Right lobe of liver (tissue), 6 donors: ENCODE measurements at places on chromosomes 6 and 20.

- H3K4me3 ChIP-seq: no peak overlapping the region
- H3K27me3 ChIP-seq: no peaks in the 10 kb centered on the region
- no peak overlapping the region for H3K27ac ChIP-seq
- DNase-seq: no peak
Measured at GRCh38 chr6:165458134-165458533, 148.7 kb upstream of the C6orf118 start.

DNA sequence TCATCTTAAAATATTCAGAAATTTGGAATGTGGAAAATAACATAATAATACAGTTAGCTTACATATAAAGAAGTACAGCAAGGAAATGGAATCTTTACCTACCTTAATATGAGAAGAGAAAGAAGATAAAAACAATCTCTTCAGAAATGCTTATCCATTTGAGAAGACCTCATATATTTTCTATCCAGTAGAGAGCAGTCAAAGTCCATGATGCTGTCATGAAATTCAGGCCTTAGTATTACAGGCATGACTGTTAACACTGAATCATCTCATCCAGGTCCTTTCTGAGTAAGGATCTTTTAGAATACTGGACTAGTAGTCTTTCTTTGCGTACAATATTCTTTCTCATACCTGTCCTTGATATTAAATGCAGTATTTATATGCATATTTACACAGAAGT lies 713.4 kb downstream of the CD109 start:
- H3K36me3 ChIP-seq: no peaks in the 10 kb centered on the region
- H3K27ac ChIP-seq: no peak overlapping the region
- no peaks in the 10 kb centered on the region for H3K27me3 ChIP-seq
- H3K4me1 ChIP-seq: no peaks in the 10 kb centered on the region

GRCh38 chr6:72977114-72977513 lies 248.2 kb downstream of the KHDC1L start:
- H3K27me3 ChIP-seq: no peaks in the 10 kb centered on the region
- H3K27ac ChIP-seq: no peak overlapping the region
- no peaks in the 10 kb centered on the region for H3K36me3 ChIP-seq

DNA sequence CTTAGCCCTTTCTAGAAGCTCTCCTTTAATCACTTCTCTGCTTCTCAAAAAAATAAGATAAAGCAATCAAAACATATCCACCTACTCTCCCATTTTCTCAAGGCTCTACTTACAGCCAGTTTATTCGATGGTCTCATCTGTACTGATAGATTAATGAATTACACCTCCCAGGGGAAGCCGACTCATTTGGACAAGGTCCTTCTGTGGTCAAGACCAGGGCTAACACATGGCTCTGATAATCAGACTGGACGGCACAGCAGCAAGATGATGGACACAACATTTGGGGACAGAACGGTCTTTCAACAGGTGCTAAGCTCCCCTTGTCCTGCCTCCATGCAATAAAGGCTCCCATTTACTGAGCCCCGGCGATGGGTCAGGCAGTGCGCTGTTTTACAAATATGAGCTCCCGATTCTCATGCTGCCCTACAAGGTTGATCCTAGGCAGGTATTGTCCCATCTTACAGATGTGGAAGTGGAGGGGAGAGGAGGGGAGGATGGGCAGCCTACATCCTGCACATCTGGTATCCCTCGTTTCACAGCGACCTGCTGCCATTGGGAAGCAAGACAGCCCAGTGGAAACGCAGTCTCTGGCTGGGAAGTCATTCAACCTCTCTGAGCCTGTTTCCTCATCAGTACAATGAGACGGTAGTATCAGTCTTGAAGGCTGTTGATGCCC lies 15.7 kb downstream of the CPNE5 start:
- no peak overlapping the region for H3K4me3 ChIP-seq
- H3K27ac ChIP-seq: no peak overlapping the region
- H3K36me3 ChIP-seq: no peaks in the 10 kb centered on the region
- H3K4me1 ChIP-seq: no peaks in the 10 kb centered on the region
- DNase-seq: no peak

DNA sequence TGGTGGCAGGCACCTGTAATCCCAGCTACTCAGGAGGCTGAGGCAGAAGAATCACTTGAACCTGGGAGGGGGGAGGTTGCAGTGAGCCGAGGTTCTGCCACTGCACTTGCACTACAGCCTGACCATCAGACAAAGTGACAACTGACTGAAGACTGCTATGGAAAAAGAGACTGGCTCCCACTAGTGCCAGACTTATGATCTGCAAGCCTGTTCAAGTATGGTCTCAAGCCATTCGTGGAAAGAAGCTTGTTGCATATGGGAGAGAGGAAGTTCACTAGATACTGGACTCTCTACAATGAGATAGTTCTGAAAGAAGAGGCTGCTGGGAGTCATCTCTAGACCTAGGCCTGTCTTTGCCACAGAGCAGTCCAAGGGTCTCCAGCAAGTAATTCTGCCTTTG lies 26.7 kb downstream of the MDN1 start:
- no peak overlapping the region for H3K27ac ChIP-seq
- DNase-seq: no peak
- H3K4me3 ChIP-seq: no peak overlapping the region
- H3K27me3 ChIP-seq: no peaks in the 10 kb centered on the region
- no peaks in the 10 kb centered on the region for H3K4me1 ChIP-seq
- peaks cover 12% of the 10 kb centered on the region for H3K36me3 ChIP-seq

GRCh38 chr6:73513496-73513854 lies 7.4 kb downstream of the EEF1A1 start:
- no peak overlapping the region for H3K4me3 ChIP-seq
- H3K36me3 ChIP-seq: peaks cover 32% of the 10 kb centered on the region
- no peak overlapping the region for H3K27ac ChIP-seq
- no peaks in the 10 kb centered on the region for H3K4me1 ChIP-seq

DNA sequence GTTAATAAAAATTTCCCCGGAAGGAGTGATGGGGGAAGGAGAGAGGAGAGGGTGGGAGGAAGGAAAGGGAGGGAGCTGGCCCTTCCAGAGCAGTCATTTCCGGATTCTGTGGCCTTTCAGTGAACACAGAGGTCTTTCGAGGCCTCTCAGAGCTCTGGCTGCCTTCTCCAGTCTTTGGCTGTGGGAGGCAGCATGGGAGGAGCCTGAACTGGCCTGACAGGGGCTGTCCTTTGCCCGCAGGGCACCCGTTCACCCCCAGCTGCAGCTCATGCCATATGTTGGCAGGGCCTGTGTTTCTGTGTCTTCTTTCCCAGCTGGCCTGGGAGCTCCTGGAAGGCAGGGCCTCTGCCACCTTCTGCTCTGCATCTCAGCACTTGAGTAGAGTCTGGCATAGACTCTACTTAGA lies 95.5 kb downstream of the PPP1R14C start:
- no peaks in the 10 kb centered on the region for H3K36me3 ChIP-seq
- H3K27me3 ChIP-seq: no peaks in the 10 kb centered on the region
- no peaks in the 10 kb centered on the region for H3K4me1 ChIP-seq
- H3K27ac ChIP-seq: no peak overlapping the region
- peak; percentile 74 for DNase-seq

- H3K36me3 ChIP-seq: no peaks in the 10 kb centered on the region
- no peak for DNase-seq
- no peaks in the 10 kb centered on the region for H3K27me3 ChIP-seq
- H3K4me1 ChIP-seq: no peaks in the 10 kb centered on the region
Measured at GRCh38 chr6:141550471-141550870, 582.3 kb upstream of the GJE1 start.

DNA sequence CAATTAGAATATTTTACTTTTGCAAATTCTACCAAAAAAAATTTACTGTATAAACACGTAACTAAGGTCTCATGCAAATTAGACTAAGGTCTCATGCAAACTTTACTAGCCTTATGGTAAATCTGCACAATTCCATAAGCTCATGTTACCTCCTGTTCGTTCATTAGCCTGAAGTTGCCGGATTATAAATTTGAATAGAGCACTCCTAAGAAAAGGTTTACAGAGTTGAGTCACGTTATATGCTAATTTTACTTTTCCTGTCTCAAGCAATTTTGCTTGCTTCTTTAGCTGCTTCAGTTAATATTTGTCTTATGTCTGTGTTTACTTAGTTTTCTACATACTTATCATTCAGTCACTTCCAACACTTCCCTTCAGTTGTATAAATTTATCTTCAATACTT lies 1434.0 kb upstream of the EYS start:
- no peaks in the 10 kb centered on the region for H3K36me3 ChIP-seq
- DNase-seq: no peak

- no peaks in the 10 kb centered on the region for H3K36me3 ChIP-seq
- H3K27me3 ChIP-seq: no peaks in the 10 kb centered on the region
- DNase-seq: no peak
- H3K4me3 ChIP-seq: no peak overlapping the region
- H3K4me1 ChIP-seq: no peaks in the 10 kb centered on the region
Measured at GRCh38 chr6:37555040-37555781, 55.5 kb upstream of the CCDC167 start.

GRCh38 chr6:28537065-28537464 lies 11.4 kb downstream of the GPX5 start:
- no peak for DNase-seq
- no peak overlapping the region for H3K4me3 ChIP-seq
- H3K4me1 ChIP-seq: no peaks in the 10 kb centered on the region
- H3K27ac ChIP-seq: no peak overlapping the region
- H3K27me3 ChIP-seq: no peaks in the 10 kb centered on the region
- H3K36me3 ChIP-seq: no peaks in the 10 kb centered on the region

GRCh38 chr20:54231036-54231435 lies 23.1 kb downstream of the PFDN4 start:
- no peaks in the 10 kb centered on the region for H3K27me3 ChIP-seq
- H3K36me3 ChIP-seq: no peaks in the 10 kb centered on the region
- no peaks in the 10 kb centered on the region for H3K4me1 ChIP-seq
- no peak overlapping the region for H3K27ac ChIP-seq

GRCh38 chr20:53939572-53940359 lies 130.6 kb downstream of the BCAS1 start:
- no peaks in the 10 kb centered on the region for H3K27me3 ChIP-seq
- H3K4me3 ChIP-seq: no peak overlapping the region
- no peak overlapping the region for H3K27ac ChIP-seq

- no peak overlapping the region for H3K4me3 ChIP-seq
- H3K4me1 ChIP-seq: no peaks in the 10 kb centered on the region
- no peaks in the 10 kb centered on the region for H3K27me3 ChIP-seq
Measured at GRCh38 chr6:36263390-36264000, 6.4 kb upstream of the PNPLA1 start.

DNA sequence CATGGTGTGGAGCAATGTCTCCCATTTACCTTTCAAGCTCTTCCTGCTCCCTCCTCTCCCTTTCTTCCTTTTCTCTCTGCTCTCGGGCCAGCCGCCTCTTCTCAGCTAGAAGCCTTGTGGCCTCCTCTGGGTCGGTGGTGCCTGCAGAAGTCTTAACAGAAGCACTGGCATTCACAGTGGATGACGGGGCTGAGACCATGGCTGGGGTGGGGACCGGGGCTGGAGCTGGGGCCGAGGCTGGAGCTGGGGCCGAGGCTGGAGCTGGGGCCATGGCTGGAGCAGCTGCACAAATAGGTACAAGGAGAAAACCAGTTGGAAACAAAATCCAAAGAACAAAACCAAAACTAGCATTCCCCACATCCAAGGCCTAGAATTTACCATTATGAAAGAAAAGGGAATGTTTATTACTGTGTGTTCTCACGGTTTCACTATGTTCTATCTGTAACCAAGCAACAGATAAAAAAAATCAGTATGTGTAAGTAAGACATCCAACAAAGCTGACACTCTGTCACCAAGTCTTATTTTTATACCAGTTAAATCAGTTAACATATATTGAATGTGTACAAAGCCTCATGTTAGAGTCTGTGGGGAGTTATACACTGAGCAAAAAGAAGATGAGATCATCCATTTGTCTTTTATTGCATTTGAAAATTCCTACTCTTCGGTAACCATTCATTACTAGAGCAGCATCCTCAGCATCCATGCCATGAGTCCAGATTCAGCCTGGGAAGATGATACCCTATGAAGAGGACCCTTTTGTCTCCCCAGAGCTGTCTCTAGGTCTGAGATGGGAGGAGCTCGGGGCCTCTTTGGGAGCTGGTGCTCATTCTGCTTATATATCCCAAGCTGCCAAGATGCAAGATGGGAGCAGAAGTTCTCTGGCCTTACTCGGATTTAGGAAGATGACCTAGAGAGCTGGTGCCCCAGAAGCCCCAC lies 73.0 kb upstream of the BCLAF1 start:
- no peak overlapping the region for H3K4me3 ChIP-seq
- no peak overlapping the region for H3K27ac ChIP-seq
- no peaks in the 10 kb centered on the region for H3K36me3 ChIP-seq
- no peaks in the 10 kb centered on the region for H3K27me3 ChIP-seq
- no peak for DNase-seq

GRCh38 chr6:169940481-169941271 lies 189.3 kb downstream of the ERMARD start:
- no peak overlapping the region for H3K27ac ChIP-seq
- H3K36me3 ChIP-seq: no peaks in the 10 kb centered on the region
- no peak overlapping the region for H3K4me3 ChIP-seq
- H3K27me3 ChIP-seq: no peaks in the 10 kb centered on the region
- no peaks in the 10 kb centered on the region for H3K4me1 ChIP-seq

- DNase-seq: no peak
- H3K27me3 ChIP-seq: no peaks in the 10 kb centered on the region
- peak overlapping the region; percentile 50 for H3K4me3 ChIP-seq
- no peaks in the 10 kb centered on the region for H3K4me1 ChIP-seq
Measured at GRCh38 chr6:110357298-110357663, 868 bp downstream of the METTL24 start.

- no peak overlapping the region for H3K27ac ChIP-seq
- no peaks in the 10 kb centered on the region for H3K4me1 ChIP-seq
- no peak for DNase-seq
- H3K36me3 ChIP-seq: no peaks in the 10 kb centered on the region
- H3K27me3 ChIP-seq: no peaks in the 10 kb centered on the region
- no peak overlapping the region for H3K4me3 ChIP-seq
Measured at GRCh38 chr6:137746264-137746663, 120.8 kb upstream of the TNFAIP3 start.

- H3K27ac ChIP-seq: no peak overlapping the region
- no peaks in the 10 kb centered on the region for H3K27me3 ChIP-seq
- H3K4me1 ChIP-seq: no peaks in the 10 kb centered on the region
- no peaks in the 10 kb centered on the region for H3K36me3 ChIP-seq
- DNase-seq: no peak
Measured at GRCh38 chr6:160263196-160263939, 4.7 kb upstream of the SLC22A2 start.

DNA sequence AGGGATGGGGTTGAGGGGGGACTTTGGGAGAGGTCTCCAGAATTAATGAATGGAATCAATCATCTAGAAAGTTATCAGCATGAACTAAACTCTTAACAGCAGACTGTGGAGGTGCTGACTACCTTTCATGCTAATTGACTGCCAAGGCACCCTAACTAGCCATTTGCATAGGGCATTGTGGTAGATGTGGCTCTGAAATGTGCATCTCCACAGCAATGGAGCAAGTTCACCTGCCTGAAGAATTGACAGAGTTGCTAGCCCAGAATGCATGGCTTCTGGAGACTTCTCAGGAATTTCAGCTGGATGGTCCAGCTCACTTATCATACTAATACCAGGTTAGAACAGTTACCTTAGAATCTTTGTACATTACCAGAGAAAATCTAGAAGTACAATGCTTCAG lies 745.6 kb downstream of the KIF16B start:
- H3K4me1 ChIP-seq: no peaks in the 10 kb centered on the region
- H3K36me3 ChIP-seq: no peaks in the 10 kb centered on the region
- H3K27ac ChIP-seq: no peak overlapping the region
- DNase-seq: no peak
- no peaks in the 10 kb centered on the region for H3K27me3 ChIP-seq
- no peak overlapping the region for H3K4me3 ChIP-seq
